Right hindlimb (tissue), 1 donor: ENCODE measurements at places on chromosomes 7 and 10.
A peak's percentile ranks its signal among the peaks of the same experiment; 100 is the strongest.

DNA sequence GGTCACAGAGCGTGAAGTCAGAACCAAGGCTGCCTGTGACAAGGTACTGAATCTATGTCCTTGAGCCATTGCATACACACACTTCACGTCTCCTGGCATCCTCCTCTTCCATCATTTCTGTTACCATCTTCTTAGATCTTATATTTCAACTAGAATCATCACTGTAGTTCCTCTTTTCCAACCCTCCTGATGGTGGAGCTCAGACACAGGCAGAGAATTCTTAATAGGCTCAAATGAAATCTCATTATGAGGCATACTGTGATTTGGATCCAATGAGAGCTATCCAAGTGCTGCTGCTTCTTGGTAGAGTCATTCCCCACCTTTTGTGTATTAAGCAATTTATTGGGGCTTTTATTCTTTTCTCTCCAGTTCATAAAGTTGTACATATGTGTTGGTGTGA is 113.2 kb downstream of the CALCR start:
- no peak for DNase-seq

DNA sequence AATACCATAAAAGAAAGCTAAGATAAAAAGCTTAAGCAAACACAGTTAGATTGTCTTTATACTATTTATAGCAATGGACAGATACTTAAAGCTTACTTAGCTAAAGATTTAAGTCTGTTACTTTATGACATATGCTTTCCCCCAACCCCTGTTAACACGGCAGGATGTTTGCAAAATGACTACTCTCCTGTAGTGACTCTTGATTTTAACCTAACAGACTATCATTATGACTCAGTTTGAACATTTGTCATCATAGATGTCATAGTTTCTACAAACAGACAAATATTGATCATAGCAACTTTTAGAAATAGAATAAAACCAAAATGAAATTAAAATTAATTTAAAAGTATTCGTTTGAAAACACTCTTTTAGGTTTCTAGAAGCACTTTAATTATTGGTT is 7.8 kb upstream of the COMMD3 start:
- no peak for DNase-seq

GRCh38 chr7:127600885-127601284 is 7.3 kb downstream of the FSCN3 start:
- no peak for DNase-seq

DNA sequence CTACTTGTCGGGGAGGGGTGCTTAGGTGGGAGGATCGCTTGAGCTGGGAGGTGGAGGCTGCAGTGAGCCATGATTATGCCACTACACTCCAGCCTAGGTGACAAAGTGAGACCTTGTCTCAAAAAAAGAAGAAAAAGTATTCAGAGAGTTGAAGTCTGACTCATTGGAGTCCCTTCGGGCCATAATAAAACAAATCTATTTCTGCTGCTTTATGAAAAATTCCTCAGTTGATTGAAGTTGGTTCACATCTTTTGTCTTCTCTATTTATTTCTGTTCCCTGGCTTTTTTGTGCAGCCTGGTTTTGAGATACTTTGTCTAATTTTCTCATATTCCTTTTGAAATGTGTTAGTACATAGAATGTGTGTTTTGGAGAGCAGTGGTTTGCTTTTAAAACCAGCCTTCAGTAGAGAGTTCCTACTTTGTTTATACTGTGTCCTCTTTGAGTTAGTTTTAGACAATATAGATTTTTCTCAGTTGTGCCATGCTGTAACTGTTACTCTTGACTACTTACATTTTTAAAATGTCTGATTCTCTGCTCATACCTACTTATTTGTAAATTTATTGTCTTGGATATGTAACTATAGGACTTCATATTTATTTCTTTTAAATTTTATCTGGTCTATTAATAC is 36.7 kb downstream of the LUC7L2 start:
- DNase-seq: no peak

- DNase-seq: no peak
Observed at GRCh38 chr7:112994656-112995055, 92.0 kb downstream of the GPR85 start.

DNA sequence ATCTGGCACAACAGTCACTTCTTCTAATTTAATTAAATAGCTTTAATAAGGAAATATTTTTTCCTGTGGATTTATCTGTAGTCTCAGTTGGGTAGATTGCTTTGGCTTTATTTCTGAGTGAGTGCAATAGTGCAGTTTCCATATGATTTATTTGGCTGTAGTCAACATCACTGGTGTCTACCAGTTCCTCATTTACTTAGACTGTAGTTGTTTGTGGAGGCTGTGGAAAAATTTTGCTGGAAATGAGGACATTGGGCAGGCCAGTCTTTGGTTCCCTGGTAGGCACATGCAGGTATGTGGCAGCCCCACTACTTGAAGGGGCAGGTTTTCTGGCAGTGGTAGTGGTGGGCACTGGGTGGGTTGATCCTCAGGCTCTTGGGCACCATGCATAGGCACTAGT is 15.5 kb downstream of the TAS2R40 start:
- DNase-seq: no peak

- DNase-seq: peak; percentile 12
Observed at GRCh38 chr7:47460251-47460989, 121.5 kb downstream of the TNS3 start.

DNA sequence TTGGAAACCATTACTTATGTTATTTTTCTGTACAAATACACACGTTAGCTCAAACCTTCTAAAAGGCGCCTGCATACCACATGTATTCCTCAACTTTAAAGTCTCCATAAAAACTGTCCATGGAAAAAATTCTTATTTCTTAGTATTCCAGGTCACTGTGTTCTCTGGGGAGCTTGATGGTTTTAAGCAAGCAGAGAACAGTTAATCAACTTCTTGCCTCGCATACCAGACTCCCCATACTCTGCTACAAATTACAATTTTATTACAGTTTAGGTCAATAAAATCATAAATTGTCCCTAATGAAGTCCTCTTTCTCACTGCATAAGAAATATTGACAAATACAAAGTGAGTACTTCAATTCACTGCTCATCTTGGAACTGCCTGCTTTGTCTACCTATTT is 77.0 kb upstream of the GPR22 start:
- DNase-seq: no peak

DNA sequence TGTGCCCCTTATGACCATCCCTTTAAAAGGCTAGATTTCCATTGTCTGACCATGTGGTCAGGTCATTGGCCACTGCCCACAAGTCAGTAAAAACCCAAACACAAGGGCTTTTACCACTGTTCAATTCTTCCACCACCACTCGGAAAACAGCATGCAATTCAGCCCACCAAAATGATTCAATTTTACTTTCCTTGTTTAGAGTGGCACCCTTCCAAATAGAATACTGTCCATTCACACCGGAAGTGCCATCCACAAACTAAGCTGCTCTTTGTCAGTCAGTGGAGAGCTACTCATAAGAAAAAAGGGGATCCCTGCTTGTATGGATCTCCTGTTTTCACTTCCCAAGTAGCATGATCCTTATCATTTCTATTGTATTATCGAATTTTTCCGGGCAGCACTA is 350.7 kb upstream of the MBL2 start:
- DNase-seq: no peak

DNA sequence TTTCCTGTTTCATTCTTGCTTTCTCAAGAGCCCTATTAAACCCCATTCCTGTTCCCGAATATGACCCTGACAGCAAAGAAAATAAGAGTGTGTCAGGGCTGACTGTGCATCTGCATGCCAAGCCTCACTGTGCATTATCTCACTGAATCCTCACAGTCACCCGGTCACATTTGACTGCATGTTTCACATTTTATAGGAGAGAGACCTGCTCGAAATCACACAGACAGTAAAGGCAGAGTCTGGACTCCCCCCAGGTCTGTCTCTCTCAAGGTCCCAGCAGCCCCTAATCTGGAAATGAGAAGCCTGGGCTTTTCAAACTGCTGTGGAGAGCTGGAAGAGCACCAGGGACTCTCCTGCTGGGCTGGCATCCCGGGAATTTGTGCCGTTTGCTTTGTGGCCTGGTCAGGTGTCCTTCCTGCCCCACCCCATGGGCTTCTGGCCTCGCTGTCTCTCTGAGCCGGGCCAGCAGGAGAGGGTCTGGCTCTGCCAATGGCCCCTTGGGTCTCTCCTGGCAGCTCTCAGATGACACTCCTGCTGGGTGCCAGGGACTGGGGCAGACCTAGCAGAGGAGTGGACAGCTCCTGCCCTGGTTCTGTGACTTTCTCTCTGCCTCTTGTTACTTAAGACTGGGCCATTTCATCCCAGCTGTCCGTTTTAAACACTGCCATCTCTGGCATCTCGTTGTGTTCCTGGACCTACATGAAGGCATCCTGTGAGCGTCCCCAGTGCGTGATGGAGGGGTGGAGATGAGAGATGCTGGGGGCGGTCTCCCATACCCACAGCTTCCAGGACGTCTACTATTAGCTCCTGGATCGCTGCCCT is 173.6 kb downstream of the ARHGAP12 start:
- peak; percentile 43 for DNase-seq

- DNase-seq: no peak
Observed at GRCh38 chr7:78127009-78127408, 328.4 kb downstream of the PHTF2 start.

DNA sequence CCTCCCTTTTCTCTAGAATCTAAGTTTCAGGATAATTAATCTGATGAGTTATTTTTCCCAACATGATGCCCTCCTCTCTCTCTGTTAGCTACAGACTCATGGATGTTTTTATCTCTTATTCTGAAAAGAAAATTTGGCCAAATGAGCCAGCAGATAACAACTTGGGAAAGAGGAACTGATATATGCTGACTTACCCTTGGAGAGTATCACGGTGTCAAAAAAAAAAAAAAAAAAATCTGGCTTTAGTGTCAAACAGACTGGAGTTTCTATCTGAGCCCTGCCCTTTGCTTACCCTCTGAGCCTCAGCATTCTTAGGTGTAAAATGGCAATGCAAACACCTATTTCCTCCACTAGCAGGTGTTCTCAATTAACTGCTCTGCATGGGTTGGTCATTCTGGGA is 190.4 kb downstream of the AHR start:
- no peak for DNase-seq

GRCh38 chr10:128337860-128338378 is 211.7 kb upstream of the MKI67 start:
- DNase-seq: peak; percentile 93

- DNase-seq: peak; percentile 29
Observed at GRCh38 chr10:18607503-18608378, 43.6 kb downstream of the NSUN6 start.

GRCh38 chr10:101580486-101581399 is 7.3 kb downstream of the POLL start:
- no peak for DNase-seq

DNA sequence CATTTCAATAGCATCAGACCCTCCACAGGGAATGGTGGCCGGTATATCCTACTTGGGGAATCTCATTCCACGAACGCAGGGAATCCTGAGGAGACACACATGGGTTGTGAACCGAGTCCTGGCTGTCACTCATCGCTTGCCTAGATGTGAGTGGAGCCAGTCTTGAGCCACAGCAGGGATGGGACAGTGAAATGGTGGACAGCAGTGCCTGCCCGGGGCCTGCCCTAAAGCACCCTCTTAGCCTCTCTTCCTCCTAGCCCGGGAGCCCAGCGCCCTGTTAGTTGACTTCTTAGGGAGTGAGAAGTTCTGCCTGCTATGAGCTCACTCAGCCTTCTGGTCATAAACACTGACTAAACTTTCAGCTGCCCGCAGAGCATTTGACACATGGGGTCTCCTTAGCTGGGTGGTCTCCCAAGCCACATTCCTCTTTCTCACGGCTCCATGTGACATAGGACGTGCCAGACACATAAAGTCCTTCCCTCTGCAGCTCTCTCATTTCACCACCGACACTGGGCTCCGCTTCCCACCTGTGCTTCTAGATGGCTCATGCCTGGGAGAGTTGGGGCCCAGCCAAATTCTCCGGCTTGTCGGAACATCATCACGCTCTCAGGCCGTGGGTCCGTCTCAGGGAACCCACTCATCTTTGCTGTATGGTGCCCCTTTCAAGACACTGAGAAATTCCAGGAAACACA is 60.9 kb downstream of the TCERG1L start:
- DNase-seq: no peak

GRCh38 chr7:22709857-22710256 is 17.1 kb upstream of the IL6 start:
- no peak for DNase-seq

DNA sequence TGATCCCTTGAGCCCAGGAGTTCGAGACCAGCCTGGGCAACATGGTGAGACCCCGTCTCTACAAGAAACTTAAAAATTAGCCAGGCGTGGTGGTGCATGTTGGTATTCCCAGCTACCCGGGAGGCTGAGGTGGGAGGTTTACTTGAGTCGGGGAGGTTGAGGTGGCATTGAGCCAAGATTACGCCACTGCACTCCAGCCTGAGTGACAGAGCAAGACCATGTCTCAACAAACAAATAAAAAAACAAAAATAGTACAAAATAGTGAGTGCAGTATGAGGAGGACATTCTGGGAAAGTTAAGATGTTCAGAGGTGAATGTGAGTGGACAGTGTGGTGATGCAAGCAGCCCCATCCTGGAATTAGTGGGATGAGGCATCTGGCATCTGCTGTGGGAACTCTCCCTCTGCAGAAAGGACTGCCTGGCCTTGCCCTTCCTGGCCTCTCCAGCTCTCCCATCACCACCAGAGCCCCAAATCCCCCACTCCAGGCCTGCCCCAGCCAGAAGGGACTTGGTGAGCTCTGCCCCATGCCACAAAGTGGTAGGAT is 96.6 kb upstream of the PARD3 start:
- no peak for DNase-seq

- DNase-seq: no peak
Observed at GRCh38 chr7:1925973-1926907, 256.2 kb downstream of the ELFN1 start.

DNA sequence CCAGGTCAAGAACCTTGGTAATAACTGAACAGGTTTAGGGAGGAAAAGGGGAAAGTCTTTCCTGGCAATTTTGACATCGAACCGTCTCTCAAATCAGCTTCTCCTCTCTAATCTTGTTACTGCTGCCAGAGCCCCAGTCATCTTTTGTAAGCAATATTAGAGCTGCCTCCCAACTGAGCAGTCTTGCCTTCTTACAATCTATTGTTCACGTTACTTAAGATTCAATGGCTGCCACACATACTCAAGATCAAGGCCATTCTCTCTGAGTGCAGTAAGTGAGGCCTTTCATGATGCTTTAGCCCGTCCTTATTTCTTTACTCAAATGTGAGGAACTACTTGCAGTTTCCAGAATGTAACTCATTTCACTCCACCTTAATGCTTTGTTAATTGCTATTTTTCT is 12.4 kb downstream of the NET1 start:
- DNase-seq: no peak

- no peak for DNase-seq
Observed at GRCh38 chr7:70582927-70583895, 548.7 kb upstream of the GALNT17 start.

- no peak for DNase-seq
Observed at GRCh38 chr10:93598157-93598556, 2.9 kb downstream of the RBP4 start.

GRCh38 chr10:28432210-28432676 is 100.7 kb upstream of the WAC start:
- peak; percentile 62 for DNase-seq

DNA sequence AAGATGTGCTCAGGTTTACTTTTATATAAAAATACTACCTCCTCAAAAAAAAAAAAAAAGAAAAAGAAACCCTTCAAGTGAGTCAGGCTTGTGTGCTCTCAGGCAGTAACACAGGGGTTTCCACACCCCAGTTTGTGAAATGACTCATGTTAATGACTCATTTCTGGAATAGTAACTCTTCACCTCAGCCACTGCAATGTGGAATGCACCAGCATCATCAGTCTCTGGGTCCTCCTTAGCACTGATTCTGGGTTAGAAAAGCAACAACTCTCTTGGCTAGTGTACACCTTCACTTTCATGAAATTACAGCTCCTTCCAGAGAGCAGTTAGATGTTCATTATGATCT is 110.6 kb downstream of the EMX2 start:
- no peak for DNase-seq

- no peak for DNase-seq
Observed at GRCh38 chr10:56586461-56586891, 225.4 kb upstream of the ZWINT start.

- DNase-seq: no peak
Observed at GRCh38 chr10:89153971-89154370, 53.1 kb downstream of the CH25H start.
